DMS79 (cell line): ENCODE measurements at places on chromosomes 11 and 22.

DNA sequence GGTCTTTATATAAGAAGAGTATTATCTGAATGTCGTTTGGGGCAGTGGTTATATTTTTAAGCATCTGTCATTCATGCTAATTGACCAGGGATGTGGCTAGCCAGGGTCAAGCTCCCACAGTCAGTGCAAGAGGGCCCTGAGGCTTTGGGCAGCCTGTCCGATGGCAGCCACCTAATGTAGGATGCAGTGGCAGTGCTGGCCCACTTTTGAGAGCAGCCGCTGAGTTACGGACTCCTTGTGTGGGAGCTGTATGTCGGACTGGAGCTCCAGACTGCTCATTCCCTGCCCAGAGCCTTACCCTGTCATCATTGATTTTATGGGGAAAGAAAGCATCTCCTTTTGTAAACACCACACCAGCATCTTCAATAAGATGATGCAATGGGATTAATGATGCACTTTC lies 99.5 kb downstream of the SYT9 start:
- DNase-seq: no peak

- DNase-seq: no peak
These were observed 368.5 kb downstream of the INSC start for GRCh38 chr11:15483205-15483604.

DNA sequence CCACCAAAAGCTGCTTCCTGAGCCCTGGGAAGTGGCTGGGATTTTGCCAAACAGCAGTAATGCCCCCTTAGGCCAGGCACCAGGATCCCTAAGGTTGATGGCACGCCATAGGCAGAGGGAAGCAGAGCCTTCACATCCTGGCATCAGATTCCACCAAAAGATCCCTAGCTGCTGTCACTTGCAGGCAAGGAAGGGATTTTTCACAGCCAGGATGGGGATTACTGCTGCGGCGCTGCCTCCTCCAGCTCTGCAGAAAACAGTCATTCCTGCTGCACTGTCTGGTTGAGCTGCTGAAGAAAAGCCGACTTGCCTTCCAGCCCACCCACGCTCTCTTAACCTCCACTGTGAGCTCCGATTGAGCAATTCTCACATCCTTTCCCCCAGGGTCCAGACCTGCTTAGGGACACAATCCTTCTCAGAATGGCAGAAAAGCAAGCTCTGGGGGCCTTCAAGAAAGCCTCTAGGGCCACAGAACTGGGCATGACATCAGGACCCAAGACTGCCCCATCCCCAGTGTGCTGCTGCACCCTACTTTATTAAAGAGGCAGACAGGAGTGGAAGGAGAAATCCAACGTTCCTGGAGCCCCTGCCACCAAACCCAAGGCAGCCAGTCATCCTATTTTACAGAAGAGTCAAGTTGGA lies 19.9 kb downstream of the SYN3 start:
- no peak for DNase-seq

GRCh38 chr11:94656968-94657367 lies 89.8 kb downstream of the PIWIL4 start:
- DNase-seq: no peak

DNA sequence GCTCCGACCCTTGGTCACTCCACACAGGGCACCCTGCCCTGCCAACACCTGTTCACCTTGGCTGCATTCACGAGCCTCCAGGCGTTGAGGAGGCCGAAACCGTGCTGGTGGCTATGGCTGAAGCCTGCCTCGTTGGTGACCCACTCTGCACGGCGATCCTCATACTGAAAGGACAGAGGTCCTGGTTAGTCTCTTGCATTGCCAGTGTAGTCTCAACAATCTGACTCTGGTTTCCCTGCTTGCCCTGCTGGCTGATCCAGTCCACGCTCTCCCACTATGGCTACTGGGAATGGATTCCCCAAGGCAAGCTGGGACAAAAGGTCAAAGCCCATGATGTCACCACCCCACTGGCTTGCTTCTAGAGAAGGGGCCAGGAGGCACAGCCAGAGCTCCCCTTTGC lies 12.9 kb downstream of the PCSK7 start:
- no peak for DNase-seq

GRCh38 chr11:118050208-118050891 lies 26.5 kb upstream of the TMPRSS4 start:
- no peak for DNase-seq

- no peak for DNase-seq
These were observed 10.6 kb downstream of the TMPRSS13 start for GRCh38 chr11:117918366-117919255.

GRCh38 chr22:25540166-25540907 lies 24.1 kb upstream of the GRK3 start:
- DNase-seq: no peak

GRCh38 chr11:35144136-35144741 lies 5.3 kb downstream of the CD44 start:
- DNase-seq: peak; percentile 41

GRCh38 chr11:76663912-76664440 lies 6.6 kb downstream of the LRRC32 start:
- no peak for DNase-seq

- DNase-seq: peak; percentile 95
These were observed 34.4 kb upstream of the HEPHL1 start for GRCh38 chr11:93986716-93987115.

DNA sequence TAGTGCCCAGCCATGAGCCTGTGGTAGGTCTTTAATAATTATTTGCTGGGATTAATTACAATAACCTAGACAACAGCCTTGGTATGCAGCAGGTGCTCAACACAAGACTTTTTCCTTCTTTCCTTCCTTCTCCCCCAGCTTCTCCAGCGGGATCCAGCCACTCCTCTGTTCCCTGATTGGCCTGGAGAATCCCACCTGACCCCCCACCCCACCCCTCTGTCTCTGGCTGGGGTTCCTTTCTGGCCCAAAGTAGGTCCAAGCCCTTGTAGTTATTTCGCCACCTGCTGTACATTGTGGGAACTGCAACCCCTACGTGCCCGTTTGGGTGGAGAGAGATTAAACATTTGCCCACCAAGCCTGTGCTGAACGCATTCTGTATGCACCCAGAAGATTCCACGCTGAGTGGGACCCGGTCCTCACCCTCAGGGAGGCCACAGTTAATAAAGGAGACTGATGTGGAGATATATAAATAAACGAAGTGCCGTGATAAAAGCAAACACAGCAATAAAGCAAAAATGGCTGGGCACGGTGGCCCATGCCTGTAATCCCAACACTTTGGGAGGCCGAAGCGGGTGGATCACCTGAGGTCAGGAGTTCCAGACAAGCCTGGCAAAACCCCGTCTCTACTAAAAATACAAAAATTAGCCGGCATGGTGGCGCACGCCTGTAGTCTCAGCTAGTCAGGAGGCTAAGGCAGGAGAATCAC lies 32.1 kb upstream of the DGKZ start:
- no peak for DNase-seq

GRCh38 chr22:43811777-43812148 lies 342 bp downstream of the EFCAB6 start:
- no peak for DNase-seq

DNA sequence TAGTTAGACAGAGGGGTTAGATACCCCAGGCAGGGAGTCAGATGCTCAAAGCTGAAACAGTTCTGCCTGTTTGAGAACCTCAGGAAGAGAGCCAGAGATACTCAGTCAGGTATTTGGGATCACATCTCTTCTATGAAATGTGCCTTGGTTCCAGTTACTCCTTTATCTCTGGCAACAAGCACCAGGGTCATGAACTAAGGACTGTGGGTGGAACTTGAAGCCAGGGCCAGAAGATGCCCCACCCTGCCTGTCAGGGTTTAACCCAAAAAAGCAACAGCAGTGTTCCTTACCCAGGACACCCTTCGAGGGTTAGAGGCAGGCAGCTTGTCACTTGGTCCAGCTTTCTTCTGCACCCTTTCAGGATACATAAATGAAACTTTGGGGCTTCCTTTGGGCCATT lies 15.0 kb upstream of the WT1 start:
- no peak for DNase-seq

GRCh38 chr11:66123902-66124301 lies 53.8 kb downstream of the PACS1 start:
- peak; percentile 96 for DNase-seq

- DNase-seq: no peak
These were observed 78.2 kb downstream of the KCNC1 start for GRCh38 chr11:17812865-17813187.

DNA sequence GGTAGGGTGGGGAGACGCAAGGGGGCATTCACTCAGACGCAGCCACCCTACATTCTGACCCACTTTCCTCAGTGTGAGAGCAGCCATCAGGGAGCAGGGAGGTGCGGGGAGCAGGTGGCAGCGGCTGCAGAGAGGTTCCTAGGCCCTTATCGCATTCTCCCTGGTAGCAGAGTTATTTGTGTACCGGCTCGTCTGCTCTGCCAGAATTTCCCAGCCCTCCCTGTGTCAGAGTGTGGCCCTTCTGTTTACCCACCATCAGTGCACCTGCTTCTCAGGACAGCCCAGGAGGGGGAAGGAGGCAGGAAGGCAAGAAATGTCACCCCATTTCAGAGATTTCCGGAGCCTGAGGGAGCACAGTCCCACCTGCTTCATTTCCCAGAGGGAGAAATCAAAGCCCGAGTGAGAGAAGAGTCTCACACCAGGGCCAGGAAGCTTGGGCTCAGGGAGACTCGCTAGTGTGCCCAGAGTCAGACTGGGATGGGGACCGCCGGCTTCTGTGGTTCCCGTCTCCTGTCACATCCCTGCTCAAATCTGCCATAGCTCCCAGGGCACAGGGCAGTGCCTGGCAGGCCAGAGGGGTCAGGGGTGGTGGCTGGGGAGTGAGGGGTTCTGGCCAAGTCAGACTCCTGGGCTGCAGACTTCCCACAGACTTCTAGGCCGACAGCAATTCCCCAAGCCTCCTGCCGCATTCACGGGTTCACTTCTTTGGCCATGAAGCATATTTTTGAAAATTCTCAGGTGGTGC lies 49.7 kb downstream of the ARRB1 start:
- peak; percentile 65 for DNase-seq

DNA sequence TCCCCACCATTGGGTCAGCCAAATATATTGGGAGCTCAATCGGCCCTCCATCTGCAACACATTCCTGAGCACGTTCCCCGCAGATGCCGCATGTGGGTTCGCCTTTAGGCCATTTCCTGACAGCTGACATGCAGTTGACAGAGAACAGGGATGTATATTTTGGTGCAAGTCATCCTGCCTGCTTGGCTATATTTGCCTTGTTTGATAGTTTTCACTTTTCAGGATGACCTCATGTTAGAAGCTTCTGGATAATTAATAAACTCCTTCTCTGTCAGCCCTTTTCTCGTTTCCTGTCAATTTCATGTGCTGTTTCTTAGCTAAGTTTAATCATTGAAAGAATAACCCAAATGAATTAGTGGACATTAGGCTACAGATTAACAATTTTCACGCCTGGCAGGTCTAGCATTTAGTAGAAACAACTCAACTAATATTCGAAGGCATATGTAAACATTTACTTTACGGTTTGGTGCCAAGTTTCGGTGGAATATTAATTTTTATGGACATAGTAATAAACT lies 105.8 kb upstream of the SLC5A12 start:
- no peak for DNase-seq

GRCh38 chr11:16572945-16573344 lies 165.5 kb upstream of the C11orf58 start:
- DNase-seq: no peak

DNA sequence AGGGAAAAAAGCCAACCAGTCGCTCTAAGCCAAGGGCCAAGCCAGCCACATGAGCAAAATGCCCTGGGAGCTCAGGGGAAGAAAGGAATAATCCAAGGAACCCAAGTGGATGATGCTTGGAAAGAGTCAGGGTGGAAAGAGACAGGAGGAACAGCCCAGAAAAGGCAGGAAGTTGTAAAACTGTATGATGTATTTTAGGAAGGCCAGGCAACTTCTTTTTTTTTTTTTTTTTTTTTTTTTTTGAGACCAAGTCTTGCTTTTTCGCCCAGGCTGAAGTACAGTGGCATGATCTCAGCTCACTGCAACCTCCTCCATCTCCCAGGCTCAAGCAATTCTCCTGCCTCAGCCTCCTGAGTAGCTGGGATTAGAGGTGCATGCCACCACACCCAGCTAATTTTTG lies 1.6 kb downstream of the LGALS12 start:
- no peak for DNase-seq

DNA sequence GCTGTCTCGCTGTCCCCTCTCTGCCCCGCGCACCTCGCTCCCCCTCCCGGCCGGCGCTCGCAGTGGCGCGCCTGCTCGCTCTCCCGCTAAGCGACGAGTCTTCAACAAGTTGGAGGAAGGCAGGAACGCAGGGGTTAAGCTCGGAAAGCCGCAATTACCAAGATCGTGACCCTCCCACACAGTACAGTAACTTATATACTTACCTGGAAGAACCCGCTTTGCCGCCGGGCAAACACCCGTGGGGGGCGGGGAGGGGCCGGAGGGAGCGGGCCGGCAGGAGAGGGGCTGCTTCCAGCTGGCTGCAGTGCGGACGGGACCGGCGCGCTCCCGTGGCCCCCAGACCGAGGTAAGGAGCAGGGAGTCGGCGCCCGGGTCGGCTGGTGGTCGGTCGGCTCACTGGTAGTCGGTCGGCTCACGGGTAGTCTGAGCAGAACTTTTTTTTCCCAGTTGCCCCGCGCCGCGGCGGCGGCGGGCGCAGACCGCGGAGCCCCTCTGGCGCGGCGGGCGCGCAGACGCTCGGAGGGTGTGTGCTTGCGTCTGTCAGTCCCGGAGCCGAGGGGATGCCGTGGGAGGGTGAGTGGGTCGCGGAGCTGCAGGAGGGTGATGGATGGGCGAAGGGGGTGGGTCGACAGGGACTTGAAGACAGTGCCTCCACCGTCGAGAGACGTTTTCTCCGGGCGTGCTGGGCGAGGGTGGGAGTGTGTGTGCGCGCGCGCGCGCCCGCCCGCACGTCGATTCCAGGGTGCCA lies 101.2 kb upstream of the HSD17B12 start:
- no peak for DNase-seq

- no peak for DNase-seq
These were observed 1048.0 kb upstream of the CNTN5 start for GRCh38 chr11:97972731-97973130.

- DNase-seq: no peak
These were observed 123.9 kb upstream of the NCAM1 start for GRCh38 chr11:112837162-112837826.

DNA sequence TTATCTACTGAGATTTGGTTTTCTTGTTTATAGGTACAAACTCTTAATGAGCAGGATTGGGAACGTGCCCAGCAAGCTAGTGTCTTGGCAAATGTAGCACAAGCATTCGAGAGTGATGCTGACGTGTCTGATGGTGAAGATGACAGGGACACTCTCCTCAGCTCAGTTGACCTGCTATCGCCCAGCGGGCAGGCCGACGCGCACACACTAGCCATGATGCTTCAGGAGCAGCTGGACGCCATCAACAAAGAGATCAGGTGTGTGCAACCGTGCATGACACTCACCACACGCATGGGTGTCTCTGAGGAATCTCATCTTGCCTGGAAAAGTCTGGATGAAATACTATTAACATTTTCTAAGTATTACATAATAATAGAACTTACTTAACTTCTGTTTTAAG lies 54.7 kb upstream of the CTTN start:
- peak; percentile 77 for DNase-seq

GRCh38 chr11:119685111-119685746 lies 43.8 kb downstream of the NECTIN1 start:
- no peak for DNase-seq

DNA sequence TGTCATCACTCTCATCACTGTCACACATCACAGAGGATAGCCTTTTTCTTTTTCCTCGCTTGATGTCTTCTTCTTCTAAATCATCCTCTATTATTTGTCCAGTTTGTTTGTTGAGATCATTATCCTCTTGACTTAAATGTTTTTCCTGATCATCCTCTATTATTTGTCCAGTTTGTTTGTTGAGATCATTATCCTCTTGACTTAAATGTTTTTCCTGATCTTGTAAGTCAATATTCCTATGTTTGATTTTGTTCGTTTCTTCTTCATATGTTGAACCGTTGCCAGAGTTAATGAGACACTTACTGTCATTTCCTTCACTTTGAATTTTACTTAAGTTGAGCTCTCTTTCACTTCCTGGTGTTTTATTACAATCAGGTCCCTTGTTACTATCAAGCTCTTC lies 5.6 kb downstream of the CCDC82 start:
- no peak for DNase-seq
